8988T (cell line): ENCODE measurements at places on chromosomes 7 and 10.
A peak's percentile ranks its signal among the peaks of the same experiment; 100 is the strongest.

- no peak for DNase-seq
These were observed 123.7 kb downstream of the IMMP2L start for GRCh38 chr7:111438369-111439289.

DNA sequence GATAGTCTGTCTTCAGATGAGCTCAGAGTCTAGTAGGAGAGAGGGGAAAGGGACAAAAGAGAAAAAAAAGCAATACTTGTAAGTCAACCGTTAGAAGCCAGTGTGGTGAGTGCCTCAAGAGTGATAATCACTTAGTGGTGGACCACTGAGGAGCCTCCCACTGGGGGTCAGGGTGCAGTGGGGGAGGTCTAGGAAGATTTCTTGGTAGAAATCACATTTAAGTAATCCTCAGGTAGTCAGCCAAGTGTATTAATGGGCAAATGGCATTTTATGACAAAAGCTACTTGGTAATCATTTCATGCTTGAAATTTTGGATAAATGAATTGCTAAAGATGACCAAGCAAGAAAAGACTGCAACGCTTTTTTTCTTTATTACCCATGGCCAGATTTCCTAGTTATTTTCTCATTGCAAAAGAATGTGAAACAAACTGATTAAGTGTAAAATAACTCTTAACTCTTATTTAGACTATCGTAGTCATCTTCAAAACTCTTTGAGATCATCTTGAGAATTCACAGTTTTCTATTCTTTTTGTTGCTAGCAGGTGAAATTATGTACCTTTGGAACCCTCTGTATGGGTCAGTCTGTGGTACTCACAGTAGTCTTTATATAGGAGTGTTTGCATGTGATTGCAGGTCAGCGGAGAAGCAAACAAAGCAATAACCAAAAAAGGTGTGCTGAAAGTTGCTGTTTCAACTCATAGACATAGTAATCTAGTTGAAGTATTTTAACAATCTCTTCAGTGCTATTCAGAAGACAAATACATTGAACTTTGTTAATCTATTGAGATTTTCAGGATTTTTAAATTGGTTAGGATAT is 63.9 kb downstream of the PPP1R9A start:
- no peak for DNase-seq

DNA sequence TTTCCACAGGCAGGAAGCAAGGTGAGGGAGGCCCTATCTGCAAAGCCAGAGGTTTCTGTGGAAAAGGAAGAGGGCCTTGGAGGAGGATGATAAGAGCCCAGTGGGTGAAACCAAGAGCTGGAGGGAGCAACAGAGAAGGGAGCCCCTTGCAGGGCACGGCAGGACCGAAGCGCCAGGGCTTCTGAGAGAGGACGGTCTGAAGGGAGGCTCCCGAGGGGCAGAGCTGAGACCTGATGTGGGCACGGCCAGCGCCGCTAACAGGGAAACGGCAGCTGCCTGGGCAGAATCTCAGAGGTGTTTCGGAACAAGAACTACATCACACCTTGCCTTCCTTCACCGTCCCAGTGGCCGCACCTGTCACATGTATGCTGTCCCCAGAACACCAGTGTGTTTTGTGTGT is 144.3 kb upstream of the ADARB2 start:
- DNase-seq = no peak

DNA sequence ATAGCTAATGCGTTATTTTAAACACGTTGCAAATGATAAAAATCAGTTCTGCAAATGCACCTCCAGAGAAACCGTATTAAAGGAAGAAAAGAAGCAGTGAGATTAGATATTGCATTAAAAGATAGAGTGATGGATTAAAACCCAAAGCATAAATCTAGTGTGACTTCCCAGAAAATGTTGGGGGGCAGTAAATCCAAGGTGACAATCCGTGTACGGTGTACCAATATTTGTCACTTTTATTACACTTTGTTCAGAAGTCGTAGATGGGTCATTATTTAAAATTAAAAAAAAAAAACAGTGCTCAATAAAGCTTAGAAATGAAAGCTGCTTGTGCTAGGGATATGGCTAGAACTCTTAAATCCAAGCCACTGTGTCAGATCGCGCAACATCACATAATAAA is 106.4 kb downstream of the TMEM130 start:
- no peak for DNase-seq

- no peak for DNase-seq
These were observed 1.1 kb downstream of the GRID1 start for GRCh38 chr10:86365346-86366032.

GRCh38 chr10:131675104-131675503 is 225.7 kb upstream of the PPP2R2D start:
- no peak for DNase-seq

GRCh38 chr7:75889826-75890225 is 11.0 kb downstream of the RHBDD2 start:
- DNase-seq = no peak

DNA sequence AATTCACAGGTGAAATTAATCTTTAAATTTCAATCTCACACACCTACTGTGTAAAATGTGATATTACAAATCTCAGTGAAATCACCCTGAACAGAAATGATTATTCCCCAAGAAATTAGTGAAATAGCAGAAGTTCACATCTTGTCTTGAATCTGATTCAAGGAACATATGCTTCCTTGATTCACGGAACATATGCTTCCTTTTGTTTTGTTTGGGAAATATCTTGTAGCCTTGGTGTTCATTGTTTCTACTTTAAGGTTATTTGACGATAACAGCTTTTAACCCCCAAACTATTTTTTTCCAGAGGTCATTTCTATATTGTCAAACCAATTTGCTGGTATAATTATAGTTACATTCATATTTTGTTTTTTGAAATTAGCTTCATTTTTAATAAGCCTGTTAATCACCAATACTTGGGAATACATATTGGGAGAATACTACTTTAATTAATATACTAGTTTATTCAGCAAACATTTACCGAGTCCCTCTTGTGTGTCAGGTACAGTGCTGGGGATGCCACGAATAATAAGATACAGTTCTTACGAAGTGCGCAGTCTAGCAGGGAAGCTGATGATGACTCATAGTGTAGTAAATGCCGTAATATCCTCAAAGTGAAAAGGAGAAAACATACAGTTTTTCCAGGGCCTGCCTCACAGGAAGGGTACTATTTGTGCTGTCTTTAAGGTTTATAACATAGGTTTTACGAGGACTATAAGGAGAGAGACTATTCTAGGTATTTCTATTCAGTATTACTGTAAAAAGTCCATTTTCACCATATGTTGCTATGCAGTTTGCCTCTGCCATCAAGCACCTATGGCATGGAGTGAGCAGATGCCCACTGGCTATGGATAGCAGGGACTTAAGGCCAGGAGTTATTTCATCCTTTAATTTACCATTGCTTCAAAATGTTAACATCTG is 32.5 kb downstream of the PRKAR2B start:
- no peak for DNase-seq

DNA sequence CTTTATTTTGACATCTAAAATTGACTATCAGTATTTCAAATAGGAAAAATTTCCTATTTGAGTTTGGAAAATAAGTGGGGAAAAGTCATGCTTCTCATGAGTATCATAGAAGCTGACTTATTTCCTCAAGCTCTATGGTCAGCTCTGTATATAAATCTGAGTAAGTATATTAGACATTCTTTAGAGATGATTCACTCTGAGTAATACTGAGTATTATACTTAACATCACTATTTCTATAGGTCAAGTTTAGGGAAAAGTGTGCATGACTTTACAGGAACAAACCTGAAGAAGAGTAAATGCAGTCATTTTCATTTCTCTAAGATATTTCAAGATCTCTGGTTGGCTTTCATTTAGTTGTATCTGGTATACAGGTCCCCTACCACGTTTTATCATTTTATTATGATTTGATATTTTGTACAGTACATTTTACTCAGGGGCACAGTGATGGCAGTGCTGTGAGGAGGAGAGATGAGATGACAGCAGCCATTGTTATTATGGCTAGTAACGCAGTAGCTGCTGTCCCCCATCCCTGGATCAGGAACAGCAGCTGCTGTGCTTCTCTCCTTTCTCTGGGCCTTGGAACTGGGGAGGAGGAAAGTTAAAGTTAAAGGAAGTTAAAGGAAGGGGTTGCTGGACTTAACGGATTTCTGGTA is 15.2 kb downstream of the SND1 start:
- no peak for DNase-seq

DNA sequence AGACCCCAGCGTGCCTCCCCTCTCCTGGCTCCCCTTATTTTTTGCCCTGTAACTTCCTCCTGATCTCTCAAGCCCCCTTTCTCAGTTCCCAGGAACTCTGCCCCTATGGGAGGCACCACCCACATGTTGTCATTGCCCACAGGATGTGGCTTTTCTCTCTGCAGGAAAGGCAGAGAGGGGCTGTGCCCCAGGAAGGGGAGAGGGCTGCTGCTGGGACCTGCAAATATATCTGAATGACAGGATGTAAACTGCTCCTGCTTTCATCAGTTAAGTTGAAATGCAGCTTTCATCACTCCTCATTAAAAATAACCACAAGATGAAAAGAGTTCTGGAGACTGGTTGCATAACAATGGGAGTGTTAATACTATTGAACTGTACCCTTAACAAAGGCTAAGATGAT is 103.3 kb downstream of the CLEC2L start:
- no peak for DNase-seq

- DNase-seq = peak; percentile 38
These were observed 590 bp upstream of the CRTAC1 start for GRCh38 chr10:98030991-98031431.

GRCh38 chr7:69283421-69283820 is 314.9 kb upstream of the AUTS2 start:
- DNase-seq = no peak

GRCh38 chr10:77120012-77120411 is 517.6 kb downstream of the KCNMA1 start:
- DNase-seq = no peak

DNA sequence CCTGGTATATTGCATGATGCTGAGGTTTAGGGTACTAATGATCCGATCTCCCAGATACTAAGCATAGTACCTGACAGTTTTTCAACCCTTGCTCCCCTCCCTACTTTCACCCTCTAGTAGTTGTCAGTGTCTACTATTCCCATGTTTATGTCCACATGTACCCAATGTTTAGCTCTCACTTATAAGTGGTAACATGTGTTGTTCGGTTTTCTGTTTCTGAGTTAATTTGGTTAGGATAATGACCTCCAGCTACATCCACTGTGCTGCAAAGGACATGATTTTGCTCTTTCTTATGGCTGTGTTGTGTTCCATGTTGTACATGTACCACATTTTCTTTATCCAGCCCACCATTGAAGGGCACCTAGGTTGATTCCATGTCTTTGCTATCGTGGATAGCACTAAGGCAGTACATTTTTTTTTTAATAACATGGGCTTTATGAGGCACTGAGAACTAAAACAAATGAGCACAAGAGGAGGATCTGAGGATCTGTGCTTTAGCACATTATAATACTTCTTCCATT is 28.1 kb downstream of the ITGB8 start:
- no peak for DNase-seq

DNA sequence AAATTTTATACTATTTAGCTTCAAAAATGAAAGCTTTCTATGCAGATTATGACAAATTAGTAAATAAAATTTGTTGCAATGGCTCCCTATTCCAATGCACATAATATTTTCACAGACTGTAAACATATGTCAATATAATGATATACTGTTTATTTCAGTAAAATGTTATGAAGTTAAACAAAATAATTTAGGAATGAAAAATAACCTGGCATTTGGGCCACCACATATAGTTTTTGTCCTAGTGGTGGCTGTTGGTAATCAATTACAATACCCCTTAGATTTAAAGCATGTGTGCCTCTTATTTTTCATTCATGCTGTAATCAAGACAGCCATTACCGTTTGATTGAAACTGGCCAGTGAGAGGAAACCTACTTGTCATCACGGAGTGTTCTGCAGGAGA is 928.5 kb upstream of the KCND2 start:
- no peak for DNase-seq

GRCh38 chr7:26989897-26990670 is 105.7 kb downstream of the HOXA1 start:
- no peak for DNase-seq

- DNase-seq = no peak
These were observed 129.0 kb downstream of the INHBA start for GRCh38 chr7:41573862-41574261.

DNA sequence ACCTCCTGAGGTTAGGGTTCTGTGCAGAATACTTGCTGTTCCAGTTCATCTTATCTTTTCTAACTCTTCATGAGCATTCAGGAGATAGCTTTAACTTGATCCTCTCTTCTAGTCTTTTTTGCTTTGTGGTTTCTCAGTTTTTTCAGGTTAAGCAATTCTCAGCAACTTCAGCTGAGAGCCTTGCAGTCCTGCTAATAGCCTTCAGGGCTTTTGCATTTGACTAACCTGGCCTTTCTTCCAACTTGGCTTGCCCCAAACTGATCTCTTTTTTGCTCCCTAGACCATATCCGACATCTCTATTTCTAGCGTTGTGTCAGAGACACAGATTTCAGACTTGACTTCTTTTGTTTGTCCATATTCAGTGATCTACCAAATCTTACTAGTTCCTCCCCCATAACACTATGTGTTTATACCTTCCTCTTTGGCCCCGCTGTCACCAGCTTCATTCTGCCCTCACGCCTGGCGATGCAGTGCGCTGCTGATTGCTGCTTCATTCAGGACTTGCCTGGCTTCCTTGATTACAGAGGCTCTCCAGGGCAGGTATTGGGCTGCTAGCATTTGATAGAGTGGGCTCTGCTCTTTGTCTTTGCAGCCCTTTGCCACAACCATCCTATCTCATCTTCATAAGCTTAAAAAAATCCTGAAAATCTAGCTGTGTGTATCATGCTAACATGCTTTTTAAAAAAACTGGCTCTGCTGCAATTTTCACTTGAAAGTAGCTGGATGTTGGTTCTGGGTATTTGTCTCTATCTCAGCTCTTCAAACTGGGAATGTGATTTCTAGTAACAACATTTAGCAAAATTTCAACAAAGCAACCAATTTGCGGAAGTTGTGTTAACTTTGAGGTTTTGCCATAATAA is 9.6 kb downstream of the CUL1 start:
- no peak for DNase-seq

DNA sequence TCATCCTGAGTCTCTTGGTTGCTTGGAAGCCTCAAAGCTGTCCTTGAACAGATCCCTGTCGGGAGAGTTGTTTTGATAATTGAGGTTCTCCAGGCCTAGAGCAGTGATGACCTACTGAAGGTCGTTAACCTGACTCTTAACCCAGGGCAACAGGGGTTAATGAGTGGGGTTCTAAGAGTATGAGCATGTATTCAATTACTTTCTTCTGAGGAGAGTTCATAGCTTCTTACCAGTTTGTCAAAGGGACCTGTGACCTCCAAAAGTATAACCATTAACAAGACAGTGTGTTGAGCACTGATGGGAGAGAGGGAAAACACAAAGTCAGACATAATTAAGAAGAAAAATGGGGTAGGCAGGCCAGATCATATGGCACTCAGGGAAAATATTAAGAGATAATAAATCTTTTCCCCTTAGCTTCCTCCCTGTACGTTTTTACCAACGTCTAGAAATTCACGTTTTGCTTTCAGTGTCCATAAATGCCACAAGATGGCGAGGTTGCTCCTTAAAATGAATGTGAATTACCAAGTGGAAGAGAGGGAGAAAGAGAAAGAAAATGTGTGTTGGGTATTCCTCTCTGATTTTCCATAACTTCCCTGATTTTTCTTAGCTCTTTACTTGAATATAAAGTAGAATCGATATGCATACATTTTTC is 97.6 kb downstream of the SUGCT start:
- no peak for DNase-seq
